ENCODE measurements at places on chromosomes 4 and X.

DNA sequence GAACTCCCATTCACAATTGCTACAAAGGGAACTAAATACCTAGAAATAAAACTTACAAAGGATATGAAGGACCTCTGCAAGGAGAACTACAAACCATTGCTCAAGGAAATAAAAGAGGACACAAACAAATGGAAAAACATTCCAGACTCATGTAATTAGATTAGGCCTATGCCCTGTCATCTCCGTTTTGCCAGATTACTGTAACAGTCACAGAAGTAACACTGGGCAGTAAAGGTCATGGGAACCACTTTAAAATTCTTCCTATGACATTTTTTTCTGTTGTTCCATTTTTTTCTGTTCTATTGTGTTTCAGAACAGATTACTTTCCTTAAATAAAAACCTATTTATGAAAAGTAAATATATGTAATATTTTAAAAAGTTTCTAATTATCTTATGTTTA lies 199.4 kb upstream of the CENPE start:
- DNase-seq, result no peak

- no peak for DNase-seq
Observed at GRCh38 chrX:32267796-32268195, 943.6 kb downstream of the DMD start.

GRCh38 chrX:12610079-12610478 lies 181.1 kb upstream of the PRPS2 start:
- no peak for DNase-seq

DNA sequence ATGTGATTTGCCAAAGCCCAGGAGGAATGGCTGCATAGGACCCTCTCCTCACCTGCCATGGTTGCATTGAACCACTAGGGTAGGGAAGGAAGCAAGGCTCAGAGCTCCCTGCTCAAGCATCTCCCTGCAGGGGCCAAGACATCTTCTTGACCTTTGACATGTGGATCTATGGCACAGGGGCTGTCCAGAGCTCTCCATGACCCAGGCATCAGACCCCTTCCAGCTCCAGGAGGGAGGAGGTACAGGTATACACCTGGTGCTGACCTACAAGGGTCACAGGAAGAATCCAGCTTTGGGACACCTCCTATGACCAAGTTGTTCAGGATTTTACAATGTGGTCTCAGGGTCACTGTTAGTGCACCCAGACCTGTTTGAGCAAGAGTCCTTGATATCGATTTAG lies 23.2 kb upstream of the ASMTL start:
- no peak for DNase-seq

DNA sequence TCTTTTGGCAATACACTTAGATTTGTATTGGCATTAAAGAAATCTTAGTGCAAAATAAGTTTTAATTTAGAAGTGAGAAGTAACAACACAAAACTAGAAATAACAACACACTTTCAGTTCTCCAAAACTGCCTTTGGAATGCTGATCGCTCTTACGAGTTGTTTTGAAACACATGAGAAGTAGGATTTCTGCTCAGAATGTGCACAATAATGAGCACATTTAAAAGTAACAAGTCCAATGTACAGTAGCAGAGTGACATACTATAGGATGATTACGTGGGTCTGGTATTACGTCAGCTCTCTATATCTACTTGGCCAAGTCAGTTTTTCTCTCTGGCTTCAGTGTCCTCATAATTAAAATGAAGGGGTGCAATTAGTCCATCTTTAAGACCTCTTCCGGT lies 164.8 kb downstream of the CHM start:
- no peak for DNase-seq

- DNase-seq, result no peak
Observed at GRCh38 chr4:60805500-60806313, 394.4 kb upstream of the ADGRL3 start.

DNA sequence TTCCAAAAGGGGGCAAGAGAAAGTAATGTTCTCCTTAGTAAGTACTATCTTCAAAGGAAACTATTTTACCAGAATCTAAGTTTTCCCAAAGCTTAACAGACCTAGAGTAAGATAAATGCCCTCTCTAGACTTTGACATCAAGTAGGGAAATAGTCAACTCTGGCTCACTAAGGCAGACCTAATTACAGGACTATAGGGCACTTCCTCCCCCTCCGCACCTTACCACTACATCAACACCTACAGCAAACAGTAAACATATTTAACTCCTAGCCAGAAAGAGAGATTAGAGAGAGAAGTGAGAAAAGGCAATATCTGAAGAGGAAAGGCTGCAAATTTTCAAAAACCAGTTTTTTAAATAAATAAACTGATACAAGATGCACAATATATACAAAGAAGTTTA lies 60.4 kb downstream of the CNOT6L start:
- no peak for DNase-seq

DNA sequence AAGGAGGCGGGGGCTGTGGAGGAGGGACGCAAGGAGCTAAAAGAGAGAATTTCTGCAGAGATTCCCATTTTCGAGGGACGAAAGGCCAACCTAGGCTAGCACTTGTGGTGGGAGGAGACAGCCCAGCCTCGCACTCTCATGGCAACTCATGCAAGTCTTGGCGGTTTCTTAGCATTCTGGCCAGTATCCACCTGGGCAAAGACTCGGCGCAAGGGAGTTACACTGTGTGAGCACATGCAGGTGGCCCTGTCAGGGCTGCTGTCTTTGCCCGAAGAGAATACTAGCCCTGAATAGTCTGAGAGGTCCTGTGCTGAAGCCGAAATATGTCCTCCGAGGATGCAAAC lies 15.5 kb downstream of the MCF2 start:
- DNase-seq, result no peak

GRCh38 chrX:82711457-82711856 lies 796.6 kb upstream of the POU3F4 start:
- no peak for DNase-seq

DNA sequence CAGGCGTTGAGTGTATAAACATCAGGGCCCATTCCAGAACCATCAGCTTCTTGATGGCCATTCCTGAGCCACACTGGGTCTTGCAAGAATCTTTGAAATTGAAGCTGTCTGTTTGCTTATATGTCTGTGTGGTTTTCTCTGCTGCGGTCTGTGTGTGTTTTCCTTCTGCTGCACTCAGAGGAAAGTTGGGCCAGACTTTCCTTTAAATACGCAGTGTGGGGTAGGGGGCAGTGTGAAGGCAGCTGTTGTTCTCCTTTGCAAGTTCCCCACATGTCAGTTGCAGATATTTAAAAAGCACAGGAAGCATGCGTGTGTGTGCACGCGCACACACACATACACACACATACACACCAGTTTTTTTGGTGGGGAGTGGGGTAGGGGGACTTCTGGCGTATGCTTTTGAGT lies 32.1 kb downstream of the CCKAR start:
- DNase-seq, result no peak

DNA sequence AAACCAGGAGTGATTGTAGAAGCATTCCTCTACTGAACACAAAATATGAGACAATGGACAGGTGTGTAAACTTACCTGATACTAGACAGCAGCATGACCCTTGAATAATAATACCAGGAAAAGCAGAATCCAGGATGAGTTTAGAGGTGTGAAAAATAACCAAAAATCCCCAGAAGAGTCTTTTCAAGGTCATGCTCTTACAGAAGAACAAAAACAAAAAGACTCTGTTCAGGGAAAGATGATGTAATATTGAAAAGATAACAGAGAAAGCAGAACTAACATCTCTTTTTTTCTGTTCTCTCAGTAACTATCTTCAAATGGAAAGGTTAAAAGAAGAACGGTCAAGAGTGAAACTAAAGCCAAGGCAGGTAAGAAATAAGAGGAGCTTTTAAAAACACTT lies 14.0 kb upstream of the ARHGAP10 start:
- no peak for DNase-seq

DNA sequence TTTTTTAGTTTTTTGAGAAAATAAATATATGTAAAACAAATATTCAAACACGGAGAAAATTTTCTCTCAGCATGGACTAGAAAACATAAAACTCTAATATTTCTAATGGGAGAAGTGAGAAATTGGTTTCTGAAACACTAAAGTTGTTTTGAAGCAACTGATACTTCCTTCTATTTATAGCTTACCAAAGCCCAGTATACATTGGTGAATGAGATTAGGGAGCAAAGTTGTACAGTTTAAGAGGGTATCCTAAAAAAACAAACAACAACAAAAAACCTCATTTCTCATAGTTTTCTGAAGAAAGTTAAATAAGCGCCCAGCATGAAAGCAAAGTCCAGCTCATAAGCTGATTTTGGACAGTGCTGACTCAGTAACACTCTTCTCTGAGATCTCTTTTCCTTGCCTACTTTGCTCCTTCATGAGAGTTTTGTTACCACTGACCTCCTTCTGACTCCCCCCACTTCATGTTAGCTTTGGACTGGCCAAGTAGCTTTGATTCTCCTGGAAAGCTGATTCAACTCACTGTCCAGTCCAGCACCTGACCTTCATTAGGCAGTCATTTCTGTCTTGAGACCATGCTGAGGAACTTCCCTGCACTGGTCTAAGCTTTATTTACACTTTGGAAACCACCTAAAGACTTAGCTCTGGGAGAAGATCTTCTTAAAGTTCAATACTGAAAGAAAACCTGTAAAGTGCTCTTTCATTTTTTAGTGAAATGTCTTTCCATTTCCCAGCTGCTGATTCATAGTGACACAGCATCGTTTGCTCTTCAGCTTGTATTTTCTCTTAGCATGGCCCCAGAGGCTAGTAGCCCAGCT lies 21.8 kb upstream of the P2RY10 start:
- no peak for DNase-seq

DNA sequence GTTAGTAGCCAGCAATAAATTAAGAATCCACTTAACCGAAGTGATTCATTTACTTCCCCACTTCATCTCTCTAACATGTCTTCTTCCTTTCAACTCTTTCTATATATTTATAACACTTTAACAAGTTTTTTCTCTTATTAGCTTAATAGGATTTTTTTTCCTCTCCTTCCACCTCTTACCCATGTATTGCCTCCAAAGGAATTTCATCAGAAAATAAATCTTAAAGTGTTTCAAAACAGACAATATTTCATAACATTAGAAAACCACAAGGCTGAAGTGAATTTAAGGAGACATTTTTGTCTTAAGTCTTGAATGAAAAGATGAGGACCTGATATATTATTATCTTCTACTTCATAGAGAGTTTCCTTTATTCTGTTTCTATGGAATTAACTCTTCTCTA lies 101.5 kb downstream of the PDGFC start:
- no peak for DNase-seq

GRCh38 chr4:97105347-97106099 lies 1037.8 kb downstream of the STPG2 start:
- DNase-seq, result no peak

DNA sequence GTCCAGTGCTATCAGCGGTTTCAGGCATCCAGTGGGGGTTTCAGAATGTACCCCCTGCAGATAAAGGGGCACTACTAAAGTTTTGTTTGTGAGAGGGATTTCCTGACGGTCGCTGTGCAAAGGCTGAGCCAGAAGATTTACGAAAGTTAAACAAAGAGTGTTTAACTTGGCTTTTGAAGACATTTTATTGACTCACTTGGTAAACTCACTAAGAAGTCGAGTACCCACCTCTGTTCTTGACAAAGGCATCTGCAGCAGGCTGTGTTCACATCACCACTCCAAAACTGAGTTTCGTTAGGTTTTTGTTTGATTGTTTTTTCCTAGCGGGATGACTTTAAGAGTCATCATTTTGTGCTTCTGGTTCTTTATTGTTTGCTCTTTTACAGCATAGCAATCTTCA lies 143.9 kb upstream of the TBL1X start:
- no peak for DNase-seq

GRCh38 chr4:108365551-108365950 lies 196.8 kb upstream of the LEF1 start:
- no peak for DNase-seq

- DNase-seq, result peak; percentile 13
Observed at GRCh38 chr4:174156239-174156826, 127.1 kb downstream of the FBXO8 start.

- DNase-seq, result no peak
Observed at GRCh38 chrX:103556963-103557612, 28.2 kb upstream of the TCEAL4 start.

DNA sequence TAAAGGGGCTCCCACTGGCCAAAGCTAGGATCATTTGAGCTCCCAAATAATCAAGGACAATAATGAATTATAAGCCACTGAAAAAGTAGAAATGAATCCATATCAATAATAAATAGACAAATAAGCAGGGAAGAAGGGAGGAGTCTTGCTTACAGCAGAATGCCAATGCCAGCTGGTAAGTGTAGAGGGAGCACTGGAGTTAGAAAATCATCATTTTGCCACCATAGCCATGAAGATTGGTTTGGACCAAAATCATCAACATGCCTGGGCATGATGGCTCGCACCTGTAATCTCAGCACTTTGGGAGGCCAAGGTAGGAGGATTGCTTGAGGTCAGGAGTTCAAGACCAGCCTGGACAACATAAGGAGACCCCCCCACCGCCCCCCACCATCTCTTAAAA lies 20.4 kb upstream of the SH3KBP1 start:
- no peak for DNase-seq

GRCh38 chr4:38078590-38079421 lies 118.6 kb downstream of the PTTG2 start:
- DNase-seq, result no peak

- DNase-seq, result no peak
Observed at GRCh38 chr4:130479020-130479419, 1383.1 kb downstream of the C4orf33 start.

DNA sequence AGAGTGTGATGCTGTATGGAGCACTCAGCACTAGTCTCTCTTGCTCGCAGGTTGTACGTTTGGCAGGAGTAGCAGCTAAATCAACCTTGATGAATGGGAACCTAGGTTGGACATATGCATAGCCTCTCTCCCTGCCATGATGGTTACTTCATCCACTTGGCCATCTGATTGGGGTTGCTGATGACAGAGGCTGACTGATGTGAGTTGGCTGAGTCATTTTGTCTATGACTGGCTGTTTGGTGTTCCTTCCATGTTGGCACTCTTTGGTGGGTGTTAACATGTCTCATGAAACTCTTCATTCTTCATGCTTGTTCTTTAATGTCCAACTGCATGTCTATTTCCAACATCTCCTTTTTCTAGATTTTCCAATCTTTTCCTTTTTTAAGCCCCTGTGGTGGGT lies 31.6 kb upstream of the SPARCL1 start:
- no peak for DNase-seq

DNA sequence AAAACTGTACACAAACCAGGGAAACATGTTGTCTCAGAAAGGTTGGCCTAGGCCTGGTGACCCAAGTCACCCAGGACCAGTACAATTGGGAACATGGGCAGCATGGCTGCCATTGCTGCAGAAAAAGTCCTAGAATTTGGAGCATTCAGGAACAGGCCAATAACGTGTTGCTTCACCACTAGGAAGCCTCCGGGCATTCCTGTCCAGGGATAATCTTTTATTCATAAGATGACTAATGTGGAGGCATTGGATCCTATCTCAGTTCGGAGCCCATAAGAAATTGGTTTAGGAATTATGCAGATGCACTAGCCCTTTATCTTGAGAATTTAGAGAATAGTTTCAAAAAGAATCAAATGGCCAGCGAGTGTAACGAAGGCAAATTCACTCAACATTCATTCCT lies 242.8 kb upstream of the NDST4 start:
- DNase-seq, result no peak

DNA sequence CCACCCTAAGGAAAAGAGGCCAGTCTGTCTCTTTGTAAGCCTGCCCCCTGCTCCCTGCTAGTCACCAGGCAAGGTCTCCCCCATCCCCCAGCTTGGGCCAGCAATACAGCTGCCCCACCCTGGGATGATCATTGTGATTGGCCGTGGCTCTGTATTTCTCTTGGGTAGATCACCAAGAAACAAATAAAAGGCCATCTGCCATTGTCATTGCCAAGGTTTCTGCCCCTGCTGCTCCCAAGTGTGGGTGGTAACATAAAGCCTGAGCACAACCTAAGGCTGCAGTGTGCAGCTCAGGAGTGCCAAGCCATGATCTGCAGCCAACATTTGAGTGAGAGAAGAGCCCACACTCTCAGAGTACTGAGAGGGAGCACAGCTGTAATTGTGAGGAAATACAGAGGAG lies 241.0 kb upstream of the POF1B start:
- DNase-seq, result no peak

Data from CD4-positive, alpha-beta T cell treated with Interleukin-2 at 100 ng/mL for 4 hours (primary cell).